ENCODE measurements at places on chromosomes 7 and 10.
A peak's percentile ranks its signal among the peaks of the same experiment; 100 is the strongest.

- DNase-seq: no peak
Measured at GRCh38 chr7:51310131-51310583, 6.5 kb downstream of the COBL start.

GRCh38 chr10:132562916-132563456, 25.4 kb downstream of the INPP5A start:
- no peak for DNase-seq

- no peak for DNase-seq
Measured at GRCh38 chr10:114697061-114697598, 39.1 kb upstream of the ABLIM1 start.

GRCh38 chr7:25288556-25289307, 60.4 kb upstream of the NPVF start:
- no peak for DNase-seq

DNA sequence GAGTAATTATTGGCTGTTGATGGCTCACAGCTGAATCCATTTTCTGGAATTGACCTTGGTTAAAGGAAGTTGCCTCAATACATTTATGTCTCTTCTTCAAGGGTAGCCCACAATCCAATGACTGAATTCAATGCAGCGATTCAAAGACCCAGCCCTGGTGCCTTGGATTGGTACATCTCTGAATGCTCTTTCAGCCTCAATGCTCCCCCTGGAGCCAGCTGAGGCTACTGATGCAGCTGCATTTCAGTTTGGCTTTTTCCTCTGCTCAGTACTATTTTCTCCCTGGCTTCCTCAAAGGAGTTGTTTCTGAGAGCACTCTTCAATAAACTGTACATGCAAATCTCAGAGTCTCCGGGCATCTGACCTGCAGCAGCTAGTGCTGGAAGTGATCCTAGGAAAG, 633 bp upstream of the EBLN1 start:
- no peak for DNase-seq

- no peak for DNase-seq
Measured at GRCh38 chr10:119852822-119853221, 19.8 kb downstream of the MCMBP start.

DNA sequence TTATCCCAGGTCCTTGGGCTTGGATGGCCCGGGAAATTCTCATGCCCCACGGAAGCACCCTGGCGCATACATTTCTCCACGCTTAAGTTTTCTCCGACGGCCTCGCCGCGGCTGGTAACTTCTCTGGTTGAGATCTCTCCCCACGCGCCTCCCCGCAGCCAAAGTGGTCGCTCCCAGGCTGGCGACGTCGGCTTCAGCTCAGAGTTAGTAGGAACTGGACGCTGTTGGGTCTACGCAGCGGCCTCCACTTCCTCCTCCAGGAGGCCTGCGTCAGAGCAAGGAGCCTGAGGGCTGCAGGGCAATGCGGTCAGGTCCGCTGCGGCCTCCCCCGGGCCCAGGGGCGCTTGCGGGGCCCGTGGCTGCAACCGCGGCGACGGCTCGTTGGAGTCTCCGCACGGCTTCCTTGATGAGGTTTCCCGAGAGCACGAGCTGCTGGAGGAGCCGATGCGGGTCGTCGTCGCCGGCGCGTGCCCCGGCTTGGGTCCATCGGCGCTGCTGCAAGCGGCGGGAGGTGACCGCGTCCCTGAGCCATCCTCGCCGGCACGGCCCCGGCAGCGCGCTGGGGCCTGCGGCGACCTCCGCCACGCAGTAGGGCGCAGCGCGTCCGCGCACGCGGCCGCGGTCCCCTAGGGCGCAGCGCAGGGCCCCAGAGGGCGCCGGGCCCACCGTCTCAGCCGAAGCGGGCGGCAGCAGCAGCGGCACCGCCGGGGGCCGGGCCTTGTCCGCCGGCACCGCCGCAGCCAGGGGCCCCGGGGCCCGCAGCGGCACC, 744 bp downstream of the FRAT2 start:
- peak; percentile 25 for DNase-seq

All from stimulated activated CD4-positive, alpha-beta T cell treated with anti-CD3 and anti-CD28 coated beads, Interleukin-12 subunit alpha, Interleukin-12 subunit beta, amount 100 ng/mL, for 48 hours (primary cell).